MV-4-11 (cell line): ENCODE measurements at places on chromosomes 7 and 10.

GRCh38 chr7:54166419-54166818 is 375.8 kb upstream of the VSTM2A start:
- peak; percentile 65 for DNase-seq

- DNase-seq: no peak
Observed at GRCh38 chr10:103127241-103127640, 65.8 kb downstream of the NT5C2 start.

GRCh38 chr10:92799568-92799967 is 48.8 kb upstream of the EXOC6 start:
- DNase-seq: no peak

DNA sequence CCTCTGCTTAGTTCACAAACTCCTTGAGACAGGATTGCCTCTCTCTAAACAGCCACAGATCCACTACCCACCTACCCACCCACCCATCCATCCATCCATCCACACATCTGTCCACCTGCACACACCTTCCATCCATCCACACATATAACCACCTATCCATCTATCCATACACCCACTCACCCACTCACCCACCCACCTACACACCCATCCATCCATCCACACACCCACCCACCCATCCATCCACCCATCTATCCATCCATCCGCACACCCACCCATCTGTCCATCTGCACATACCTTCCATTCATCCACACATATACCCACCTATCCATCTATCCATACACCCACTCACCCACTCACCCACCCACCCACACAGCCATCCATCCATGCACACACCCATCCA is 9.7 kb downstream of the TECPR1 start:
- DNase-seq: no peak

GRCh38 chr10:21757185-21757901 is 223.3 kb downstream of the MLLT10 start:
- DNase-seq: no peak

GRCh38 chr10:3192856-3193635 is 20.5 kb upstream of the PITRM1 start:
- DNase-seq: peak; percentile 47

DNA sequence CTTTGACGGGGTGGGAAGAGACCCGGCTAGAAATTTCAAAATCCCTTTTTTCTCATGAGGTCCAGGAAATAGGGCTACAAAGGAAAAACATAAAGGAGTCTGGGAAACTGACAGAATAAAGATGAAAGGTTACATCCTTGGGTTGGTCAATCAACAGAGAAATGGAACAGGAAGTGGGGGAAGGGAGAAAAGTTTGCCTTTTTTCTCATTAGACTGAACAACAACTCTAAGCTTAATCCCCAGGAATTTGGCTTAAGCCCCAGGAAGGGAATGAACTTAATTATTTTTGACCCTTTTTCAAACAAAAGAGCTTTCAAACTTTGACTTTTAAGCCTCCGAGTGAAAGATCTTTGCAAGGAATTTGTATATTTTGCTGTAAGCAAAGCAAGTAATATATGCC is 32.7 kb downstream of the LGI1 start:
- DNase-seq: no peak

- no peak for DNase-seq
Observed at GRCh38 chr7:100456562-100456961, 7.5 kb downstream of the SPACDR start.

- DNase-seq: no peak
Observed at GRCh38 chr10:103663802-103664201, 170.3 kb downstream of the NEURL1 start.

GRCh38 chr7:35529713-35530112 is 165.2 kb downstream of the HERPUD2 start:
- DNase-seq: no peak

GRCh38 chr10:128318366-128318765 is 192.1 kb upstream of the MKI67 start:
- no peak for DNase-seq

DNA sequence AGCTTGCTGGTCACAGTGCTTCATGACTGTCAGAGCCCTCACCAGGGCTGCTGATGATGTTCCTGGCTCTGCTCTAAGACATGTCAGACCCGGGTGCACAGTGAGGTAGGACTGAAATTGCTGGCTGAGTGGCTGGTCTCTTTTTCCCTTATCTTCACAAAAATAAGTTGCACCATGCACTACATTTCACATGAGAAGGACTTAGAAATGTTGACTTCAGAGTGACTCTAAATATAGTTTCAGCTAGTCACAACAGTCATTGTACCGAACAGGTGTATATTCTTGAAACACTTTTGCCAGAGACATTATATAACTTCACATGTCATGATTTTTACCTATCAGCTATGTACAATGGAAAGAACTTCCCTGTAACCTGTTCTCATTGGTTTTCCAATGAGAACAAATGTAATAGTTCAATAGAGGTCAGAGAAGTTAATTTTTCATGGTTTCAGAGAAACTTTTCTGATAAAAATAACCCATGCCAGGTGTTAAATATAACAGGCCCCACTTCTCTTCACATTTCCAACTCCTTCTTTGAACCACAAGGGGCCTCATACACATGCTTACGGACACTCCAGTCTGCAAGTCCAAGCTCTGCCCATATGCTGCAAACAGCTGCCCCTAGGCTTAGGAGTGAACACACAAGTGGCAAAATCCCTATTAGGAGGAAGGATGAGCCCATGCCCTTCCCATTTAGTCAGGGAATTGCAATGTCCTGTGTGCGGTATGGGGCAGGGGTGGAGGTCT is 115.6 kb downstream of the CDK6 start:
- DNase-seq: no peak

- peak; percentile 3 for DNase-seq
Observed at GRCh38 chr10:30630571-30630970, 1.0 kb upstream of the LYZL2 start.

- no peak for DNase-seq
Observed at GRCh38 chr10:30765022-30765615, 135.6 kb upstream of the LYZL2 start.

GRCh38 chr7:103031781-103032180 is 42.8 kb downstream of the FBXL13 start:
- no peak for DNase-seq

- no peak for DNase-seq
Observed at GRCh38 chr10:61635932-61636331, 26.8 kb upstream of the CABCOCO1 start.

- DNase-seq: no peak
Observed at GRCh38 chr10:77578583-77579227, 58.9 kb downstream of the KCNMA1 start.

DNA sequence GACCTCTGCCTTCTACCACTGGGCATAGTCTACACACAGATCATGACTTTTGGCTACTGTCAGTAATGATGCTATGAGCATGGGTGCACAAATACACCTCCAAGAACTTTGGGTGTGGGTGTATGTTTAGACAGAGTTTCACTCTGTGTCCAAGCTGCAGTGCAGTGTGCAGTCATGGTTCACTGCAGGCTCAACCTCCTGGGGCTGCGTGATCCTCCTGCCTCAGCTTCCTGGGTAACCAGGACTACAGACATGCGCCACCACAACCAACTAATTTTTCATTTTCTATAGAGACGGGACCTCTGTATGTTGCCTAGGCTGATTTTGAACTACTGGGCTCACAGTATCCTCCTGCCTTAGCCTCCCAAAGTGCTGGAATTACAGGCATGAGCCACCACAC is 194.4 kb downstream of the NSUN6 start:
- DNase-seq: no peak

DNA sequence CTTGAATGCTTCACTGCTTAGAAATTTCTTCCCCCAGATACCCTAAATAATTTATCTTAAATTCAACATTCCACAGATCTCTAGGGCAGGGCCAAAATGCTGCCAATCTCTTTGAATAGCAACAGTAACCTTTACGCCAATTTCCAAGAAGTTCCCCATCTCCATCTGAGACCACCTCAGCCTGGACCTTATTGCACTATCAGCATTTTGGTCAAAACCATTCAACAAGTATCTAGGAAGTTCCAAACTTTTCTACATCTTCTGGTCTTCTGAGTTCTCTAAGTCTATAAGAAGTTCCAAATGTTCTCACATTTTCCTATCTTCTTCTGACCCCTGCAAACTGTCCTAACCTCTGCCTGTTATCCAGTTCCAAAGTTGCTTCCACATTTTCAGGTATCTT is 1306.9 kb upstream of the SORCS1 start:
- no peak for DNase-seq

DNA sequence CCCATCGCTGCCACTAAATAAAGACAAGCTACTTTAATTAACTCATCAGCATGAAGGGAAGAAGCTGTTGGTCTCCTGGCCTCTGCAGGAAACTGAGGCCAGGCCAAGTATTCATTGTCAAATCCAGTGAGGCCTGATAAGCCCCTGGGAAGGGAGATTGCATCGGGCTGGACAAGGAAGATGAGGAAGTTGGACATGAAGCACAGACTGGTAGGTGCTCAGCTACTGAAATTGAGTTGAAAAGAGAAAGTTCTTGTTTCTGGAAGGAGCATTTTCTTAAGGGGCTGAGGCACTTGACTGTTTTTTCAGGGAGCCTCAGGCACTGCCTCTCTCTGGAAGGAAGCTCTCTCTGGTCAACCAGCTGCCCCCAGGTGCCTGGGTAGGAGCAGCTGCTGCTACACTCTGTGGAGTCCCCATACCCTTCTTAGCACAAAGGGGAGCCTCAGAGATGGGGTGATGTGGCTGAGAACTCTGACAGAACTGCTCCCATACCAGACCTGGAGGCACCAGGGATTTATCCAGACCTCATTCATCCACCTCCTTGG is 90.3 kb upstream of the IKZF1 start:
- DNase-seq: peak; percentile 50

GRCh38 chr7:43164757-43165156 is 52.3 kb downstream of the HECW1 start:
- peak; percentile 91 for DNase-seq

DNA sequence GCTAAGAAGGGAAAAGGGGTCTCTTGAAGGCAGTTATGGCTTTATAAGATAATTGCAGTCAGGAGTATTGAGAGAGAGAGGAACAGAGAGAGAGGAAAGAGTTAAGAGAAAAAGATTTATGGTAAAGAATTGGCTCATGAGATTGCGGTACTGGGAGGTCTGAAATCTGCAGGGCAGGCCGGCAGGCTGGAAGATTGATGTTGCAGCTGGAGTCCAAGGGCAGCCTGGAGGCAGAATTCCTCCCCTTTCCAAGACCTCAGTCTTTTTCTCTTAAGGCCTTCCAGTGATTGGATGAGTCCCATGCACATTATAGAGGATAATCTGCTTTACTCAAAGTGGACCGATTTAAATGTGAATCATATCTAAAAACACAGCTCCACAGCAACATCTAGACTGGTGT is 68.4 kb downstream of the HACD1 start:
- no peak for DNase-seq

- peak; percentile 71 for DNase-seq
Observed at GRCh38 chr10:70832852-70833528, 17.2 kb downstream of the SGPL1 start.
